ENCODE measurements at places on chromosomes 16 and 17.
A peak's percentile ranks its signal among the peaks of the same experiment; 100 is the strongest.

- no peak for DNase-seq
Observed at GRCh38 chr17:55420067-55420775, 1.4 kb downstream of the MMD start.

GRCh38 chr16:85461814-85462713, 151.1 kb upstream of the GSE1 start:
- peak; percentile 57 for DNase-seq

DNA sequence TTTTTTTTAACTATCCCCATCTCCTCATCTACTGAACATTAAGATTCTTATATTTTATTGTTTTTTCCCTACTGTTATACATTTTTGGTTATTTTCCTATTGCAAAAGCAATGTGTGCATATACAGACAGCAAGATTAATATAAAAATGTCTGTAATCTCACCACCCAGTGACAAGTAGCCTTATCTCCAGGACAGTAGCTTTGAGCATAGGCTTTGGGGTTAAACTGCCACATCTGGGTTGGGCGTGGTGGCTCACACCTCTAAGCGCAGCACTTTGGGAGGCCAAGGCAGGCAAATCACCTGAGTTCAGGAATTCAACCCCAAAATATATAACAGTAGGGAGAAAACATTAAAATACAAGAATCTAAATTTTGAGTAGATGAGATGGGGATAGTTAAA, 27.4 kb upstream of the SSTR2 start:
- no peak for DNase-seq

DNA sequence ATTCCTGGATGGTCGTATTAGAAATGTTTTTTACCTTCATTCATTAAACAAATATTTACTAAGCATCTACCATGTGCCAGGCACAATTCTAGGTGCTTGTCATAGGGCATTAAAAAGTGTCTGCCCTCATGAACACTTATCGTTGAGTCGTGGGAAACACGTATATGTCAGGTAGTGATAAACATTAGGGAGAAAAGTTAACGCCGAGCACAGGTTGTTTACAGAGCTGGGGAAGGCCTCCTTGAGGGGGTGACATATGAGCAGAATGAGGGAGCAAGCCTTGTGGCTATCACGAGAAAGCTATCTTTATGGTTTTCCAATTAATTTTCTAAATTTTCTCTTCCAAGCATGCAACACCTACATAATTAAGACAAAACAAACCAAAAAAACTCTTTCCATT, 985 bp upstream of the ZNF213 start:
- no peak for DNase-seq

- no peak for DNase-seq
Observed at GRCh38 chr16:85968041-85968920, 69.3 kb downstream of the IRF8 start.

GRCh38 chr17:34398990-34399389, 36.0 kb upstream of the CCL1 start:
- DNase-seq: no peak

GRCh38 chr16:49587511-49587910, 213.9 kb downstream of the C16orf78 start:
- no peak for DNase-seq

DNA sequence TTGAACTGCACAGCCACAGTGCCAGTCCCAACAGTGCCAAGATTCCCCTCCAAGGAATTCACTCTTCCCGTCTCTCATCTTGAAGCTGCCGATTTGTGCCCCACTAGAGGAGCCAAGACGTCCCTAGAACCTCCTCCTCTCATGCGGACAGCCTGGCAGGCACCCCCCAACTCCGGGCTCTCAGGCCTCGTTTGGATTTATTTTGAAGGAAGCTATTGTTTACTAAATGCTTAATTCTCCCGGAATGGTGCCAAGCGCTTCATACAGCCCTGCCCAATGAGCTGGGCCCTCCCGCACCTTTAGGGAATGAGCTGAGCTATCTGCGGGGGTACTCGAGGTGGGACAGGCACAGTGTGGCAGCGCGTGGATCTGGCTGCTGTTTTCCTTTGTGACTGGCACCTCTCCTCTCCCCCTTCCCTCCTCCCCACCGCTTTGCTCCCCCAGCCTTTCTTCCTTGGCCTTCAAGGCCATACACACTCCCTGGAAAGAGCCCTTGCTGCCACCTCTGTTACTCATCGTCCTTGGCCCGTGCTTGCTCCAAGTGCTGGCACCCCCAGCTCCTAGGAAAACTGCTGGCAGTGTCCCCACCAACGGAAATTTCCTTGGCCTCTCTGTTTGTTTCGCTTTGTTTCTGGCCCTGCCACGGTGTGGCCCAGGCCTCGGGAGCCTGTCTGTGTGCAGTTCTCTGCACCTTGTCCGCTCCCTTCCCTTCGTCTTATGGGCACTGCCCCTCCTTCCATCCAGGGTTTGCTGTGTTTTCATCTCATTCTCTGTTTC, 49.9 kb upstream of the CDR2 start:
- peak; percentile 38 for DNase-seq

DNA sequence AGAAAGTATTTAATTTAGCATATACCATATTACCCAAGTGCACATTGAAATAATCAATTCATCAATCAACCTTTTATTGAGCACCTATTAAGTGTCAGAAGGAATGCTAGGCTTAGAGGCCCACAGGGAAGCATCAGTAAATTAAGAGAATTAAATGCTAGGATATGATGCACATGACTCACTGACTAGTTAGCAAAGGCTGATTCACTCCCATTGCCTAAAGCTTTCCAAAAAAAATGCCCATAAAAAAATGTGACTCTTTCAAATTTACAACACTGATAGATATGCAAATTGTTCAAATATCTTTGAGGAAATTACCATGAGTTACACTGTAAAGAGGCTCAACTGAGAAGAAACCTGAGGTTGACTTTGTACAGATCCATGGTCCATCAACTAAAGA, 883.3 kb downstream of the CDH11 start:
- no peak for DNase-seq

- DNase-seq: no peak
Observed at GRCh38 chr17:4394208-4395110, 28.0 kb upstream of the UBE2G1 start.

DNA sequence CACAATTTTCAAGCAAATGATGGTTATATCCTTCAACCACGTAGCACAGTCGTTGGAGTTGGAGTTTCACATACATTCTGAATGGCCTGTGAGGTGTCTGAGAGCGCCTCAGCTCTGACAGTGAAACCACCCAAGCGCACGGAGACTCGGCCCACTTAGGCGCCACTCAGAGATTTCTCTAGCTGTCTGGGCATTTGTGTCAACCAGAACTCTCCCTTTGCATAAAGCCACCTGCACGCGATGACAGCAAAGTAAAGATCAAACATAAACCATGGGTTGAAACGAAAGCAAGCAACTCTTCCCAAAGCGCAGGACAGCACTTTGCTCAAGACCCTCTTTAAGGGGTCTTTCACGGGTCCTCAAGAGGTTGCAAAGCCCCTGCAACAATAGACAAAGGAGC, 533 bp downstream of the SLC6A4 start:
- DNase-seq: no peak

- no peak for DNase-seq
Observed at GRCh38 chr17:63451150-63451549, 5.0 kb upstream of the CYB561 start.

DNA sequence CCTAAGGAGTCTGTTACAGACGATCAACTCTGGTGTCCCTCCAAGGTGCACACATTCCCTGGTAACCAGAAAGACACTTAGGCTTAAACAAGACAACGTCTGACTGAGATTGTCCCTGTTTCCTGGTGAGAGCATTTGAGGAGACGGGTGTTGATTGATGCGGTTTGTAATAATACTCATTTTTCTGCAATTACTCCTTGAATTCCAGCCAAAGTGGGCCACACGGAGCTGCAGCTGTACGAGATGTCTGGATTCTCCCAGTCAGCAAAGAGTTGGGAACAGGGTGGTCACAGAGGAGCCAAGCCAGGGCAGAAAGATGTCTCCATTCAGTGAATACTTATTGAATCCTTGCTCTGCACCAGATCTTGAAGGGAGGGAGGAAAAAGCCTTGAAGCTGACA, 30.9 kb upstream of the CES5A start:
- no peak for DNase-seq

DNA sequence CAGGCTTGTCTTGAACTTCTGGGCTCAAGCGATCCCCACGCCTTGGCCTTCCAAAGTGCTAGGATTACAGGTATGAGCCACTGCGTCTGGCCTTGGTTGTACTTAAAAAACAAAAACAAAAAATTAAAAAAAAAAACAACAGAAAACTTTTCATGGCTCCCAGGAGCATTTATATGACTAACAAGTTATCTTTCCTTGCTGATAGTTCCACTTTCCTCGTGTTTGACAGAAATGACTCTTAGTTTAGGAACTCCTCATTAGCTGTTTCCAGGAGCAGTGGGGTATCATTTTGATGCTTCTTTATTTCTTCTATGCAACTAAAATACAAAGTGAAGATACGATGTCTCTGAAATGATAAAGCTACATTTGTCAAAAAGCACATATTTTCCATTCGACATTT, 165.4 kb downstream of the PRKCA start:
- DNase-seq: no peak

DNA sequence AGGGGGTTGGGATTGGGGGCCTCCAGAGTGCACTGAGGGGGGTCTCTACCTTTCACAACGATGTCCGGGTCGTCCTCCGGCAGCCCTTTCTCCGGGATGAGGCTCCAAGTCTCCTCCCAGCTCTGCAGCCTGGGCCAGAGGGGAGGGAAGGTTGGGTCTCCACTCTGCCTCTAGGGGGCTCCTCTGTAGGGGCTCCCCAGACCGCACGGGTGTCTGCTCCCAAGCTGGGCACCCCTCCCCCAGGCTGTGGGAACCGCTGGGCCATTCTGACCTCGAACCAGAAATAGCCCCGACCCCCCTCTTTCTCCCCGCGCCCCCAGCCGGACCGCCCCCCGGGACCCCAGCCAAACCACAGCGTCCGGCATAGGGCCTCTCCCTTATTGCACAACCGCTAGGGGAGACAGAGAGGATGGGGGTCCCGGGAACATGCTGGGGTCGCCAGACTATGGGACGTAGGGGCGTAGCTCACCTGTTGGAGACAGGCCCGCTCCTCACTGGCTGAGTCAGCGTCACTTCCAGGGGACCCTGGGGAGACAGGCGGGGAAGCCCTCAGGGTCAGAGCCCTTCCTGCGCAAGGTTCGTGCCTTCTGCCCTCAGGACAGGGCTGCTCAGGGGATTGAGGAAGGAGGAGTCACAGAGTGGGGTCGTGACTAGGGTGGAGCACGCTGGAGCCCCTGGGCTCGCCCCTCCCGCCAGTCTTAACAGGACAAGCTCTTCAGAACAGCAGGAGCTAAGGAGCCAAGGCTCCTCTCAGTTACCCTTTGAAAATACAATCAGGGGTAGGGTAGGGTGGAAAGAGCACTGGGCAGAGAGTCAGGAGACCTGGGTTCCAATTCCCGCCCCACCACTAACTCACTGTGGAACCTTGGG, 2.7 kb downstream of the PLEKHH3 start:
- peak; percentile 77 for DNase-seq

DNA sequence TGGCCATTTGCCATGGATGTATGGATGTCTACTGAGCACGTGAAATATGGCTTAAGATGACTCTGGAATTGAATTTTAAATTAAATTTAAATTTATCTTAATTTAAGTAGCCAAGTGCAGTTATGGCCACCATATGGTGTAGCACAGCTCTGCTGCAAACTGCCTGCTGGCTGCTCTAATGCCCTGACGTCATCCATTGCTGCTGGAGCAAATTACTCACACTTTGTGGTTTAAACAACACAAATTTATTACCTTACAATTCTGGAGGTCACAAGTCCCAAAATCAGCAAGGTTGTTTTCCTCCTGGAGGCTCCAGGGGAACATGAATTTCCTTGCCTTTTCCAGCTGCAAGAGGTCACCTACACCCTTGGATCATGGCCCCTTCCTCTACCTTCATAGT, 679.3 kb upstream of the EEF2KMT start:
- no peak for DNase-seq

DNA sequence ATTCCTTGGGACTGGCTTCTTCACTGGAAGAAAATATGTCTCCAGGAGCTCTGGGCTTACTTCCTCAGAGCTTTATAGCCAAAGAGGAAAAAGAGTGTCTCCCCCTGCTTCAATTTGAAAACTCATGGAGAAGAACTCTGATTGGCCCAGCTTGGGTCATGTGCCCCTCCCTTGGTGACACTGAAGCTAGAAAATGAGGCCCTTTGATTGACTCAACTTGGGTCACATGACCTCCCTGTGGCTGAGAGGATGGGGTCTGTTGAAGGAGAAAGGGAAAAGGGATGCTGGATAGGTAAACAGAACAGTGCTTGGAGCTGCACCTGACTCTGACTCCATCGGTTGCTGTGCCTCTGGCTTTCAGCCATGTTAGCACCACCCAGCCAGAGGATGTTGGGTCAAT, 70.6 kb upstream of the KSR1 start:
- DNase-seq: no peak

DNA sequence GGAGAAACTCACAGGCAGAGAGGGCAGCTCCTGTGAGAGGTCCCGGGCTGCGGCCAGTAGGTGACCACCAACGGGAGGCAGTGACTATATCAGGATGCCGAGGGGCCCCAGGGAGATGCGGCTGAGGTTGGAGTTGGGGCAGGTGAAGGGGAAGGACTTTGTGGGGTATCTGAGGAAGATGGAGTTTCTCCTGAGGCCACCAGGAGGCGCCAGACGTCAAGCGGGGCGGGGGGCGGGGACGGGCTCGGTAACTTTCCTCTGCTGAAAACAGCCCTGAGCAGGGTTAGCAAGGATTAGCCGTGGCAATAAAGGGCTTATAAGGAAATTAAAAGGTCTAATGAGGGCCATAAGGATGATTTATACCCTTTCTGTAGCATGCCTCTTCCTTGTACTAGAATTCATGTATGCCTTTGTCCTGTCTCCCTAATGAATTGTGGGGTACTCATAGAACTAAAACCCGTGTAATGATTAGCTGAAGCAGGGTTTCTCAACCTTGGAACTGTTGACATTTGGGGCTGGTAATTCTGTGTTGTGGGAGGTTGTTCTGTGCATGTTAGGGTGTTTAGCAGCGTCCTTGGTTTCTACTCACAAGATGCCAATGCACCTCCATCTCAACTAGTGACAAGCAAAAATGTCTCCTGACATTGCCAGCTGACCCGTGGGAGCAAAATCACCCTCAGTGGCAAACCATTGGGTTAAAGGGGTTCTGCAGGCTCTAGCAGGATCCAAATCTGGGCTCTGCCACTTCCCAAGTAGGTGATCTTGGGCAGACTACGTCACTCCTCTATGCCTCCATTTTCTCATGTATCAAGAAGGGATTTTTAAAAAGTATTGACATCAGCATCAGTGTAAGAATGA, 74.8 kb upstream of the GRIN2A start:
- peak; percentile 40 for DNase-seq
